ENCODE measurements at places on chromosomes 1 and 21. TPM values are rescaled to one million over a fixed set of nuclear protein-coding genes. Genes with fewer than 3 reads are reported as not detected.

IGSF9 gene
- 0.46 TPM for polyA plus RNA-seq

THEM4 gene
- polyA plus RNA-seq = 13.3 TPM

ARHGAP29 gene
- polyA plus RNA-seq = 13.0 TPM

GRCh38 chr21:14600569-14601297 is 54.6 kb upstream of the SAMSN1 start:
- no peak for DNase-seq

DNA sequence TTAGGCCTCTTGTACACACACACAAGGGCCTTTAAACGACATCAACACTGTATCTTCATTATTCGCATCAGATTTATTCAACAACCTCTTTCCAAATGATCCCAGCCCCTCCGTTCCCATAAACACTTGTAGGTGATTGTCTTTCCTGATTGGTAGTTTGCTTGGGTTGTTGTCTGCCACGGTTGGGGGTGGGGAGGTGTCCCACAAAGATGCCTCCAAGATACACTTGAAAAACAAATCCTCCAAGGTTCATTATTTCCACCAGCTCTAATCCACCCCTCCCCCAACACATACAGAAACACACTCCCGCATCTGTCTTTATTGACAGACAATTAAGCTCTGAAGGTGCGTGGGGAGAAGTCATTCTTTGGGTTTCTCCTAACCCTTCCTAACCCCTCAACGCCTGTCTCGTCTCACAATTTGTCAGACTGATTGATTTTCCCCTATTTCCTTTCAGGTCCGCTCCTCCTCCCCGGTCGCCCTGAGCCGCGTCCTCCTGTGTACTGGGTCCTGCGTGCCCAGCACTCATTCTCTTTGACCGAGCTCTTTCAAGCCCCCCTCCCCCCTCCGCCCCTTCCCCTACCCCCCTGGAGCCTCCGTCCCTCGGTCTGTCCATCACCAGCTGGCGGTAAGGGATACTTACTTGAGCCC is 1.4 kb downstream of the WDR26 start:
- DNase-seq = peak; percentile 84

ACTA1 gene
- polyA plus RNA-seq = 0.97 TPM

GRCh38 chr1:52686830-52687229 is 11.3 kb downstream of the COA7 start:
- DNase-seq = no peak

DNA sequence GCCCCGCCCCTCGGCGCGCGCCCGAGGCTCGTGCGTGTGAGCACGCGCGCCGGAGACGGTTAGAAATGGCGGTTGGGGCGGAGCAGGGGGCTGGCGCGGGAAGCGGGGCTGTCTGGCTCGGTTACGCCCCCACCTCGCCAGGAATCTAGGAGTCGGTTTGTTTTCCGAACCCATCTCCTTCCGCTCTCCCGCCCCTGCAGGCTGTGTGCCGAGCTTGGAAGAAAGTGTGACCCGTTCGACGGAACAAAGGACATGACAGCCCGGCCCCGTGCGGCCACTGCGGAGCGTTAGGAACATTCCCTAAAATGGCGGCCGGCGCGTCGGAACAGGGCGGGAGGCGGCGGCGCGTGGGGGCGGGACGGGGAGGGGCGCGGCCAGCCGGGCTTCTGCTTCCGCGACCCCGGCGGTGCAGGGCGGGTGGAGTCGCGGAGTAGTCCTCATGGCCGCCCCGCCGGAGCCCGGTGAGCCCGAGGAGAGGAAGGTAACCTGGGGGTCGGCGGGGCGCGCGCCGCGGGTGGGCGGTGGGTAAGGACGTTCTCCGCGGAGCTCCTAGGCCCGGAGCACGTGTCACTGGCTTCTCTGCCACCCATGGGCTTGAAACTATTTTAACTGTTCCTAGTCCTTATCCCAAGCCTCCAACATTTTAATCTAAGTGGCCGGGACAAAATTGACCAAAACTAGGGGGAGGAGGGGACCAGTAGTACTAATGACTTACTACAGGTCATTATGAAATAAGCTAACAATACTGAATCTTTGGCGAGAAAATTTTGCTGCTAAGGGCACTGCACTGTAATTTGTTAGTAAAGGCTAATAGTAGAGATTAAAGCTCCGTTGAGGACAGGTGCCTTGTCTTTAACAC is at the start of gene COX20:
COX20 (plus strand) TSS at position 383 of the 859 bp plus-strand sequence; CDS start at position 440, 57 bp downstream.
- peak; percentile 96 for DNase-seq

CXADR gene
- polyA plus RNA-seq = 0.11 TPM

GRCh38 chr1:197615693-197616011 is 159.6 kb downstream of the DENND1B start:
- DNase-seq = no peak

- no peak for DNase-seq
Observed at GRCh38 chr1:184260382-184260781, 126.4 kb upstream of the C1orf21 start.

GRCh38 chr1:230065571-230065970 is 1.5 kb upstream of the GALNT2 start:
- DNase-seq = no peak

VWA5B1 gene
- polyA plus RNA-seq = not detected

TSACC gene
- 1.3 TPM for polyA plus RNA-seq

- DNase-seq = no peak
Observed at GRCh38 chr1:152486400-152487006, 24.1 kb upstream of the LCE5A start.

MAN1C1 gene
- 6.9 TPM for polyA plus RNA-seq

RGS8 gene
- not detected for polyA plus RNA-seq

SLC44A3 gene
- 0.28 TPM for polyA plus RNA-seq

DPM3 gene
- polyA plus RNA-seq = 229 TPM

DMBX1 gene
- not detected for polyA plus RNA-seq

SMG5 gene
- 33.6 TPM for polyA plus RNA-seq

DNA sequence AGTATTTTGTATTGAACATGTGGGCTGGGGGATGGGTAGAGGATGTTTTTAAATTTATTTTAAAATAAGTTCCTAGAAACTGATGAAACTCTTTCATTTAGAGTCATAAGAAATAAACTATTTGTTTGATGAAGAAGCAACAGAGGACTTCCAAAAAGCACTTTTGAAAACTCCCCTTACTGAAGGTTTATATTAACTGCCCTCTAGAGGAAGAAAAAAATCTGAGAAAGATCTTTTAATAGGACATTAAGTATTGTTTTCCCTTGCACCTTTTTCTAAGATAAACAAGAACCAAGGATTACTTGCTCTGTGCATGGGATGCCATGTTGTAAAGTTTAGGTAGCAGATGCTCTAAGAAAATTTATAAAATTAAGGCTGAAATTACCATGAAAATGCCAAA is 14.1 kb downstream of the DISP1 start:
- no peak for DNase-seq

FCRL2 gene
- polyA plus RNA-seq = 236 TPM

DNA sequence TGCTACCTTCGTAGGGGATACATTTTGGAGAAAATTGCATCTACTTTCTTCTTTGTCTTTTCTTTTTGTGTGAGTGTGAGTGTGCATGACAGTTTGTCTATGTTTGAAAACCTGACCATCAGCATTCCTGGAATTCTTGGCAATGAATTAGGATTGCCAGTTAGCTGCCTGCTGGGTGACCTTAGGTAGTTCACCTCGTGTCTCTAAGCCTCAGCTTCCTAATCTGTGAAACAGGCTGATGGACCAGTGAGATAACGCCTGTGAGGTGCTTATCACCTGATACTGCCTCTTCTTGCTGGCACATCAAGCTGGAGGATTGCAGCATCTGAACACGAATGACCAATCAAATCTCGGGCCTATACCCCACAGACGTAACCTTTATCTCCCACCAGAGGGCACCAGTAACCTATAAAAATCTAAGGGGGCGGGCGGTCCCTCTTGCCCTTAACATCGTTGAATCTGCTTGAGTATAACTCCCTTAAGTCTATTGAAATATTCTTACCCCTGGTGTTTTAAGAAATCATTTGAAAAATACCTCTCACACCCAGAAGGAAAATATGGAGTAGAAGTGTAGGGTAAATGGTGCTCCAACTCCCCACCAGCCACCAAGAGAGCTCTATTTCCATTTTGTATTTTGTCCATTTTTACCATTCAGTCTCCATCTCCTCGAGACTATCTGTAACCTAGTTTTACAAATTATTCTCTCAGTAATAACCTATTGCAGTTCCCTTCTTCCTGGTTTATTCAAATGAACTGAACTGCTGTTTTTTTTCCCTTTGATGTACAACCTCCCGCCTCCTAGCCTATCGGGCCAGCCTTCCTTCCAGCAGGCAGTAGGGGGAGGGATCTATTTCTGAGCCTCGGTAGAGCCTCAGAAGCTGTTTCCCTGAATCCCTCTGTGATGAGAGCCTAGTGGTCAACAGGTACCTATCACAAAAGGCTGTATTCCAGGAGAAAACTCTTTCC is 49.7 kb downstream of the MDM4 start:
- no peak for DNase-seq

ASCL5 gene
- polyA plus RNA-seq = 0.09 TPM

DNA sequence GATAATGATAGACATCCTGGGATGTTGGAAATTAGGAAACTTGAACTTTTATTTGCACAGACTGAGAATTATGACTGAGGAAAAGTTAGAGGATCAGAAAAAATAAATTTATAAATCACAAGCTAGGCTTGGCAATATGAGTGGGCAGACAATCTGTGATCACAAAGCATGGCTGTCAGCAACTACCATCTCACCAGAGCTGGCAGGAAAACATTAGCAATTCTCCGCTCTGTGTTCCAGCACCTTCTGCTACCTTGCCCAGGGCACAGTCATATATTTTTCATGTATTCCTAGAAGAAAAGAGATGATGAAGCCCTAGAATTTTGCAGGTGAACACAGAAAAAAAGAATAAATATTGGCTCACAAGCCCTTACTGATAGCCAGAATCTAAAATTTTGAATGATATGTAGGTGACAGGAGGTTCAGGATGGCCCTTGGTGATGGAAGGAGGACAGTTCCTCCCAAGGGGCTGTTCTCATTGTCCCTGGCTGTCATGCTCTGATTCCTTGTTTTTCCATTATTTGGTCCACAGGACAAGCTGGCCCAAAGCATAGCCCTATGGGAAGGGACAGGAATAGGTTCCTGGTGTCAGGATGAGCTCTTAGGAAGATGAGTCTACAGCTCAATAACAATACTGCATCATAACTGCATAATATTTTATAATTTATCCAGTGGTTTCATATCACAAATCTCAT is 12.2 kb upstream of the STXBP3 start:
- no peak for DNase-seq

DNA sequence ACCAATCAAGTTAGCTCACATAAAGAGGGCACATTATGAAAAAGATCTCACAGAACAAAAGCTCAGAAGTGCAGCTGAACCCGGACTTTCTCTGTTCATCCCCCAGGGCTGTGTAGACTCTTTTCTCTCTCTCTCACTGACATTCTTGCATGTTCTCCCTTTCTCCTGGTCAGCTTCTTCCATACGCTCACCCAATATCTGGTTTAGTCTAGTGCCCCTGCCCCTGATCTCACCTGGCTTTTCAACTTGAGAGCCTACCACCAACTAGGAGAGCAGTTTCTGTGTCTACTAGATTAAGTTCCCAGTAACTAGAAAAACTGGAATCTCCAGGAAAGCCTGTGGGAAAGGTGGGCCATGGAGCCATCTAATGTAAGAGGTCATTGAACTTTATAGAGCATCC is 126.9 kb upstream of the GRIK3 start:
- no peak for DNase-seq

PGLYRP3 gene
- polyA plus RNA-seq = not detected

DNA sequence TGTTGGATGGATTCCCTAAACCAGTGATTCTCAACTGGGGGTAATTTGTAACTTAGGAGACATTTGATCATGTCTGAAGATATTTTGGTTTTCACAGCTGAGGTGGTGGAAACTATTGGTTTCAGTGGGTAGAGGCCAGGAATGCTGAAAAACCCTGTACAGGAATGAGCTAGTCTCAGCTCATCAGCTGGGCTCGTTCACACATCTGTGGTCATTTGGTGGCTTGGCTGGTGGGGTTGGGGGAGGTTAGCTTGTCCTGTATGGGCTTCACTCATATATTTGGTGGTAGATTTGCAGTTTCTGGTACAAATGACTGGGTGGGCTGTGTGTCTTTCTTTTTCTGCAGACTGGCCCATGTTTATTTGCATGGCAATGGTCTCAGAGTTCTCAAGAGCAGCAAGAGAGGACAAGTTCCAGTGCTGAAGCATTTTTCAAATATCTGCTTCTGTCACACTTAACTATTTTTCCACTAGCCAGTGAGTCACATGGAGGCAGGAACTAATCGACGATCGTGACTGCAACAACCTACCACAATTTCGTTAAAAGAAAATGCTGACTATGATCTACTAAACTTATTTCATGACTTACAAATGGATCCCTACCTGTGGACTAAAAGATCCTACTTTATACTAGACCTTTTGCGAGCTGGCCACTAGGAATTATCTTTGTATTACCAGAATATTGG is 321.7 kb upstream of the PLXNA2 start:
- no peak for DNase-seq

- DNase-seq = no peak
Observed at GRCh38 chr1:205351984-205352713, 4.6 kb downstream of the KLHDC8A start.

PAQR7 gene
- 3.0 TPM for polyA plus RNA-seq

DLGAP3 gene
- 1.8 TPM for polyA plus RNA-seq

SYT14 gene
- polyA plus RNA-seq = under 0.01 TPM

DNA sequence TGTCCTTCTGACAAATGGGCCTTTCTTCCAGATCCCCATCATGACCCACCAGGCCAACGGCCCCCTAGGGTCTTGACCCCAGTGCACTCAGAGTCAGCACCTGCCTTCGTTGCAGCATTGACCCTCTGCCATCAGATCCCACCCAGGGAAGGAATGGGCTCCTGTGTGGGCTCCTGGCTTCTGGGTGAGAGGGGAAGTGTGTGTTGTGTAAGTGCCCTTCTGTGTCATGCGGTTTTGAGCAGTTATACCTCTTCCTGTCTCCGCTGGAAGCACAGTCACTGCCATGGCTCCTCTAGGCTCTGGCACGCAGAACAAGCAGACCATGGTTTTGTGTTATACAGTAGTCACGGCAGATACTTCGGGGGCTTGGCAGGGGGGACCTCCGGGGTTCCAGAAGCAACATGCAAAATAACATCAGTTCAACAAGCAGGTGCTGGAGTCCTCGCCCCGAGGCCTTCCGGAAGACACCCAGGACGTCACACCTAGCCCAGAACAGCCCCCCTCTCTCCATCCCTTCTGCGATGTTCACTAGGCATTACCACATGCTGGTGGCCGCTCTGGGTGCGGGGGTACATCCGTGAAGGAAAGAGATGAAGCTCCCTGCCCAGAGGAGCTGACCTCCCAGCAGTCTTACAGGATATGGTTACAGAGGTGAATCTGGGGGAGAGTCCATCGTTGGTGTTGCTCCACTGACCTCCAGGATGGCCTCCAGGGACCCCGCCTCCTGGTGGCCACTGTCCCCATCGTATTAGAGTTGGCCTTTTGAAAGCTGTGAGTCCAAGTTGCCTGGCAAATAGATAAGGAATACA is 17.4 kb upstream of the KCNAB2 start:
- DNase-seq = peak; percentile 91

- peak; percentile 66 for DNase-seq
Observed at GRCh38 chr1:116738673-116739370, 15.4 kb upstream of the CD2 start.

NUCKS1 gene
- 26.9 TPM for polyA plus RNA-seq

DNA sequence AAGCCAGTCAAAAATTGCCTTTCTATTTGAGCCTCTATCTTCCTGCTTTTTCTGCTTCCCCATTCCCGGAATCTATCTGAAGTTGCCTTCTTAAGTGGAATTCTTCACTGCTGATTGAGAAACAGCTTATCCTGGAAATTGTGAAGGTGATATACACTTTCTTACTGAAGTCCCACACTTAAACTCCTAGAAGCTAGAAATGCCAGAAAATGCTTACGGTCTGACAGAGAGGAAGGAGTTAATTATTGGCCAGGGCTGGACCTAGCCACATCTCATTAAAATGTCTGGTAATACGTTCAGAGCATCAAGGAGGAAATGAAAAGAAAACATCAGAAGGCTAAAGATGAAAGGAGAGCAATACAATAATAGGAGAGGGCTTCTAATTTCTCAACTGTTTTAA is 292.5 kb upstream of the SNX7 start:
- no peak for DNase-seq

- no peak for DNase-seq
Observed at GRCh38 chr21:17371450-17371849, 141.4 kb upstream of the CXADR start.

All from spleen (tissue), 13 donors.